ENCODE measurements at places on chromosomes 12 and 14.

DNA sequence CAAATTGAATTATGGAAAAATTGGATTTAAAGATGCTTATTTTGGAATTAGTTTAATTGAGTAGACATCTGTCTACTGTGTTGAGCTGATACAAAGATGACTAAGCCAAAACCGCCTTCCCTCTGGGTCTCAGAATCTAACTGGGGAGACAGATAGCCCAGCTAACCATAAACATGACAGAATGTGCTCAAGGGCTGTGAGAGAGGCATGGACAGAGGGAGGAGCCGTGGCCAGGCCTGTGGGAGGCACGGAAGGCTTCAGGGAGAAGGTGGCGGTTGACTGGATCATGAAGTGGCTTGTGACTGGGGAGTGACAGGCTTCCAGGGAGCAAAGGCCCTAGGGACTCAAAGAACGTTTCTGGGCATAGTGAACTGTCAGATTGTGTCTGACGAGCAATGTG, 74.6 kb downstream of the DACT1 start:
- no peak for DNase-seq

DNA sequence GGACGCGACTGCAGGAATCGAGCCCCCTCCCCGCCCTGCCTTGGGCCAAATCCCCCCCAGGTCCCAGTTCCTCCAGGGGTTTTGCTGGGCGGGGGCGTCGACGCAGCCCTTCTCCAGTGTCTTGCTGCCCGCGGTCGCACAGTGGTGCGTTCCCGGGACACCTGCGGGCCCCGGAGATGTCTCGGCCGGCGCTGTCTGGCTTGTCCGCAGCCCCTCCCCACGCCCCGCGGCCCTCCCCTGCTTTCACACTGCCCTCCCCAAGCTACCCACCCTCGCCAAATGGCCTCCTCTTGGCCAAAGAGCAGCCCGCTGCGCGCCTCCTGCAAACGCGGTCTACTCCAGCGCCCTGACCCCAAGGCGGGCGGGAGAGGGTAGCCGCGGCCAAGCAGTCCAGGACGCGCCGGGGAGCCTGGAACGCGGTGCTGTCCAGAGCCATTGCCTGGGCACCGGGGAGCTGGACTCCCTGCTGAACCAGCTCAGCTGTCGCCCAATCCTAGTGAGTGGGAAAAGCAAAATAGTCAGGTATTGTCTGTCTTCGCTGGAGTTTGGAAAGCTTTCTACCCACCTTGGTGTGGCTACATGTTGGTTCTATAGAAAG, 122.0 kb downstream of the AACS start:
- no peak for DNase-seq

- no peak for DNase-seq
These were observed 39.4 kb upstream of the BEGAIN start for GRCh38 chr14:100626614-100627013.

- DNase-seq: peak; percentile 21
These were observed 849 bp downstream of the WNT1 start for GRCh38 chr12:48978741-48979601.

DNA sequence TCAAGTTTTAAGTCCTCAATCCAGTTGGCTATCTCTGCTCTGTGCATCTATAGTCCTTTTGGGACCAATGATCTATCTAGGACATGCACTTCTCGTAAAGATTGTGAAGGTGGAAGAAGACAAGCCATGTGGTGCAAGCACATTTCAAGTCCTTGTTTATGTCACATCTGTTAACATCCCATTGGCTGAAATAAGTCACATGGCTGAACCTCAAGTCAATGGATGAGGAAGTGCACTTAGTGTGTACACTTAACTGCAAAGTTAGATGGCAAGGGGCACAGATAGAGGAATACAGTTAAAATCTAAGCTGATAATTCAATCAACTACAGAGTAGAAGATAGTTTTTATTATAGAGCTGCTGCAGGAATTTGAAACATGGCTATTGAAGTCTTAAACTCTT, 362.8 kb upstream of the TBX3 start:
- DNase-seq: no peak

DNA sequence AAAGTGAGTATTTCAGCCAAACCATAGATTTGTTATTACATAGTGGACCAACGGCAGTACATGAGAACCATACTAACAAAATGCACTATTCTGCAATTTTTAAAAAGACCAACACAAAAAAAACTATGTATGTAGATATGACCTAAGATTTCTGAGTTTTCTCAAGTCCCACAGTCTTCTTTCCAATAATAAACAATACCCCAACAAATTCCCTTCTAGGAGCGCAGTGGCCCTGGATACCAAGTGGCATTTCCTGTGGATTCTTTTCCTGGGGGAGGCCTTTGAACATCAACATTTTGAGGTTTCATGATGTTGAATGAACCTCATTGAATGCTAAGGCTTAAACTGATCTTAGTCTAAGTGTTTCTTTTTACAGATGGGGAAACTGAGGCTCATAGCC, 210.5 kb downstream of the BCAT1 start:
- DNase-seq: no peak

DNA sequence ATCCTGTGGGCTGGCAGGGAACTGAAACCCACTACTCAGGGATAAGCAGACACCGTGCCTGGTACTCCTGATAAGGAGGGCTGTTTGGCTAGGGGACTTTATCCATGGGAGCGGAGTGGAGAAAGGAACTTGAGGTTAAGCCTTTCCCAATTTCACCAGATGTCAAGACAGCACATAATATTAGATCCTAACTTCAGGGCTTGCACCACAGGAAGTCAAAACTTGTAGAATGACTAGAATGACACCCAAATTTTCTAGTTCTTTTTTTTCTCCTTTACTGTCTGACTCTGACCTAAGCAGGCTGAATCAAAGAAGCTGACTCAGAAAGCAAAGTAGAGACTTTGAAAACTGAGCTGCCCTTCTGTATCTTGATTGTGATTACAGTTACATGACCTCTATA, 7.1 kb upstream of the CGRRF1 start:
- no peak for DNase-seq
